Activated CD8-positive, alpha-beta memory T cell treated with anti-CD3 and anti-CD28 coated beads for 1 hour (primary cell): ENCODE measurements at places on chromosomes 1 and 21.

DNA sequence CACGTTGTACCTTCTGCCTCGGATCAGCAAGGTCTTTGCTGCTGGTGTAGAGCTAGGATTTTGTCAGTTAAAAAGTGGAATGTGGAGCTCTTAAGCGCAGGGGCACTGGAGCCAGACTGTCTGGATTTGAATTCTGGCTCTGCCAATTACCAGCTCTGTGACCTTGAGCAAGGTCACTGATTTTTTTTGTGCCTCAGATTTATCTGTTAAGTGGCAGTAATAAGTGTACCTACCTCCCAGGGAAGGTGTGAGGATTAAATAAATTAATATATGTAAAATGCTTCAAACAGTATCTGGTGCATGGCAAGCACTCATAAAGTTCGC lies 40.3 kb downstream of the UBE2U start:
- no peak for DNase-seq

- DNase-seq, result no peak
Measured at GRCh38 chr1:163538667-163539066, 216.9 kb downstream of the NUF2 start.

GRCh38 chr1:106998431-106999002 lies 58.0 kb upstream of the PRMT6 start:
- DNase-seq, result no peak

- no peak for DNase-seq
Measured at GRCh38 chr1:205774198-205775014, 876 bp downstream of the RAB29 start.

GRCh38 chr1:54850737-54851136 lies 36.3 kb downstream of the DHCR24 start:
- DNase-seq, result no peak

GRCh38 chr21:37463083-37463801 lies 96.7 kb downstream of the DYRK1A start:
- DNase-seq, result no peak

DNA sequence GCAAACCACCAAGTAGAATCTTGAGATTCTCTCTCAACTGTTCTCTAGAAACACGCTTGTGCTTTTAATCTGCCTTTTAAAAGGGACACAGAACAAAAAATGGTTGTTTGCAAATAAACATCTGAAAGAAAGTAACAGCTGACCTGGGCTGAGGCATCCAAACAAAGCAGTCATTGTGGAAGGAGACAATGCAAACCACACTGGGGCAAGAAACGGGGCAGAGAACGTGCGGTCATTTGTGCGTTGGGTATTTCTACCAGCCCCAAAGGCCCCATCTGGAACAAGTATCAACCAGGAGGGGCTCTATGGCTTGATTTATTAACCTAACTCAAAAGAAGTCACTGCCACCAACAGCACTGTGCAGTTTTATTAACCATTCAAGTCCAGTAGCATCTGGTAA lies 6.0 kb downstream of the STMN1 start:
- no peak for DNase-seq

- no peak for DNase-seq
Measured at GRCh38 chr1:111599781-111600693, 19.6 kb upstream of the RAP1A start.

GRCh38 chr1:43220905-43221778 lies 48.6 kb upstream of the TMEM125 start:
- no peak for DNase-seq

DNA sequence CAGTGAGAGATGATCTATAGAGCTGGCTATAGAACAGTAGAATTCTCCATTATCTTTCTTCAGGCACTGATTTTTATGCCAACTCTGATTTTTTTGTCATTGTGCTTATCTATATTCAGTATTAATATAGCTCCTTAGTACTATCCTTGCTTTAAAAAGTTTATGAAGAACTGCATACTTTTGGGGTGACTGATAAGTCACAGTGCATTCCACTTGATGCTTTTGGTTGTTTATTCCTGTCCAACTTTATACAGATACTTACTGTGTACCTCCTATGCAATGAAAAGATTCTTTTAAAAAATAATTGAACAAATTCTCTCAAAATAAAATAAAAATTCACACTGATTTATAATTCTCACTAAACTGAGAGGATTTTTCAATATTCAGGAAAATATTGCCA lies 71.6 kb downstream of the COL24A1 start:
- DNase-seq, result no peak
